ENCODE measurements at places on chromosomes 4 and X. TPM values are rescaled to one million over a fixed set of nuclear protein-coding genes. Genes with fewer than 3 reads are reported as not detected.

LRIT3 gene
- 0.38 TPM for total RNA-seq

GRCh38 chrX:134622813-134623185 is 35.5 kb downstream of the PLAC1 start:
- H3K27me3 ChIP-seq = no peaks in the 10 kb centered on the region
- no peaks in the 10 kb centered on the region for H3K36me3 ChIP-seq
- H3K4me1 ChIP-seq = no peaks in the 10 kb centered on the region
- no peak overlapping the region for H3K4me3 ChIP-seq
- H3K27ac ChIP-seq = no peak overlapping the region

DNA sequence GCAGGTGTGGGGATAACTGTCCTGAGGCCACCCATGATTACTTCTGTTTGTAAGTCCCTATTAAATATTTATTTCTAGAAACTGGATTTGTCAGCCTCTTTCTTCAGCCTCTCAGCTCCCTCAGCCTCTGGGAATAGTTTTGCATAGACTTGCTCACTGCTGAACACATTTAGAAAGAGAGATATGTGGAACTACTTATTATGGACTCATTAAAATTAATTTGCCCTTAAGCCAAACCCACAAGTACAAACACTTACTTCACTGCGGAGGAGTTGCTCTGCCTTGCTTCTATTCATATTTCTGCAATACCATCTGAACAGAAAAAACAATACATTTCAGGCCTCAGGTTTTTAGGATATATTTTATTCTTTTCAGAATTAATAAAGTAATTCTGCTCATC is 22.4 kb upstream of the TXK start:
- H3K27me3 ChIP-seq = no peaks in the 10 kb centered on the region
- H3K4me1 ChIP-seq = no peaks in the 10 kb centered on the region
- H3K27ac ChIP-seq = no peak overlapping the region
- H3K4me3 ChIP-seq = no peak overlapping the region
- DNase-seq = no peak
- peaks cover 61% of the 10 kb centered on the region for H3K36me3 ChIP-seq

DNA sequence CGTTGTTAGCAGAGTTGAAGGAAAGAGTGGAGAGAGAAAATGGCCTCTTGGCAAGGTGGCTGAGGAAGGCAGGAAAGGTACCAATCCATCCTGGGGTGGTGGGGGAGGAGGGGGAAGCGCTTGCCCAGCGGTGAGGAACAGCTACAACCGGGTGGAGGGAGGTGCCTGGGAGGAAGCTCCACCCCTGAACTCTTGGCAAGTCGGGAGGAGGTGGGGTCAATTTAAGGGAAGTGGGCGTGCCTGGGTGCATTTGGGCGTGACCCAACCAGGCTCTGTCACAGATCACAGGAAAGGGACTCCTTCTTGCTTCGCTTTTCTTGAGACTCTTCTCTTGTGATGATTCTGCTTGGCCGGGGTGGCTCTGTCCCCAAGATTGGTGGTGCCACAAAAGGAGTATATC is 41.7 kb downstream of the BCORL1 start:
- no peak overlapping the region for H3K27ac ChIP-seq
- peaks cover 60% of the 10 kb centered on the region for H3K36me3 ChIP-seq
- peak; percentile 27 for DNase-seq
- no peaks in the 10 kb centered on the region for H3K27me3 ChIP-seq
- H3K4me1 ChIP-seq = no peaks in the 10 kb centered on the region
- H3K4me3 ChIP-seq = no peak overlapping the region

ESX1 gene
- not detected for total RNA-seq

- H3K27me3 ChIP-seq = no peaks in the 10 kb centered on the region
- no peak for DNase-seq
- no peaks in the 10 kb centered on the region for H3K36me3 ChIP-seq
- no peak overlapping the region for H3K4me3 ChIP-seq
- peaks cover 41% of the 10 kb centered on the region for H3K4me1 ChIP-seq
- H3K27ac ChIP-seq = peak overlapping the region; percentile 42
Observed at GRCh38 chr4:94410678-94411206, 41.0 kb upstream of the PDLIM5 start.

GRCh38 chrX:81202943-81203342 is 1.0 kb downstream of the SH3BGRL start:
- no peaks in the 10 kb centered on the region for H3K36me3 ChIP-seq
- H3K4me3 ChIP-seq = peak overlapping the region; percentile 58
- H3K27ac ChIP-seq = peak overlapping the region; percentile 12
- no peak for DNase-seq

DNA sequence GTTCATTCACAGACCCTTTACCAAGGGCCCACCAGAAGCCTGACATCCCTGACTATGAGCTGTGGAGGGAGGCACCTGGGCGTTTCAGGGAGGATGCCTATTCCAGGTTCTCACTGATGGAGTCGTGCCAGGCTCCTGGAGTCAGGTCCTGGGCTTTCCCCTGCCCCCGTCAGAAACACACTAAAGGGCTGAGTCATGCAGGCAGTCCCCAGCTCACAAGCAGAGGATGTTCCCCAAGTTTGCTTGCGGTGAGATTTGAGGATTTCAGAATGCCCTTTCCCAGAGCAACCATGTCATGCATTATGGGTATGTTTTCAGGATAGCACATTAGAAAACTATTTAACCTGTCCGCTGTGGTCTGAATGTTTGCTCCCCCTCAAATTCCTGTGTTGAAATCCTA is 45.2 kb downstream of the FHDC1 start:
- peaks cover 5% of the 10 kb centered on the region for H3K36me3 ChIP-seq
- DNase-seq = no peak
